ENCODE measurements at places on chromosomes 13 and 19.

DNA sequence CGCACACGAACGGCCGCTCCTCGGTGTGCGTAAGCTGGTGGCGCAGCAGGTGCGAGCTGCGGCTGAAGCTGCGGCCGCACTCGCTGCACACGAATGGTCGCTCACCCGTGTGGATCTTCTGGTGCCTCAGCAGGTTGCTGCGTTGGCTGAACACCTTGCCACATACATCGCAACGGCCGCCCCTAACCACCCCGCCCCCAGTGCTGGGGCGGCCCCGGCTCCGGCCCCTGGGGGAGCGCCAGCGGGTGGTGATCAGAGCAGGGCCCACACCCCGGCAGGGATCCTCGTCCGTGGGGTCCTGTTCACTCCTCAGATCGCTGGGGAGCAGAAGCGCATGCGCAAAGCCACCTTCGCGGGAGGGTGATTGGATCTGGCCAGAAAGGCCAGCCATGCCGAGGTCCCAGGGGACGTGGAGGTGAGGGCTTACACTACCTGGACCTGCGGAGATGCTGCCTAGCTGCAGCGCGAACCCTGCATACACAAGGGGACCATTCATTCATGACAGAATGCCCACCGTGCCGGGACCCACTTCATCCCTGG is 4.7 kb upstream of the UBE2M start:
- DNase-seq = no peak

- peak; percentile 5 for DNase-seq
Observed at GRCh38 chr13:95457294-95457693, 95.2 kb upstream of the CLDN10 start.

DNA sequence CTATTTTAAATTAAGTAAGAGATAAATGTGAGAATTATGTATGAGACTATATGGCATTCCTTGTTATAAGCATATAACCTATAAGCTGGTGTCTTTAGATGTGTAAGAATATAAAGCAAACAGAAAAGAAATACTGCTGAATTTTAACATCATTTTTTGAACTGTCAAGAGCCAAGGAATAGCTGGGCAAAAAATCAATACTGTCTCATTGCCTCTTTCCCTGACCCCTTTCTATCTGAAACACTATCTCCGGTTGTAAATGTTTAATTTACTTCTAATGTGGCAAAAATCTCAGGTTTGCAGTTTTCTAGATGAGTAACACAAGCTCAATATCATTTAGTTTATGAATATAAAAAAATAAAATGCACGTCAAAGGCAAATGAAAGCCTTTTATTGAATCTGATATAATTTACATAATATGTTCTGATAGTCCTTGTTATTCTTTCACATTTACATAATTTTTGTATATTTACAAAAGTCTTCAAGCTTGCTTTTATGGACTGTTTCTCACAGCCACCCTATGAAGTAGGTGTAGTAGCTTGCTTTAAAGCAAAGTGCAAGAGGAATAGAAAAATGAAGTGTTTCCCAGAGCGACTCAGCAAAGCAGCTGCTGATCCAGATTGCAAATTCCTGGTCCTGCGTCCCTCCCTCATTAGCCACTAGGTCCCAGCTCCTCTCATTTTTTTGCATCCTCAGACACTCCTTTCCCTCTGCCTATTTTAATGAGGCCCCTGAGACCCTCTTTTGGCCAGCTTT is 188.2 kb upstream of the RFC3 start:
- DNase-seq = no peak

- peak; percentile 42 for DNase-seq
Observed at GRCh38 chr19:16104722-16105121, 7.0 kb upstream of the RAB8A start.

GRCh38 chr19:29845574-29846176 is 33.9 kb downstream of the CCNE1 start:
- DNase-seq = peak; percentile 54

DNA sequence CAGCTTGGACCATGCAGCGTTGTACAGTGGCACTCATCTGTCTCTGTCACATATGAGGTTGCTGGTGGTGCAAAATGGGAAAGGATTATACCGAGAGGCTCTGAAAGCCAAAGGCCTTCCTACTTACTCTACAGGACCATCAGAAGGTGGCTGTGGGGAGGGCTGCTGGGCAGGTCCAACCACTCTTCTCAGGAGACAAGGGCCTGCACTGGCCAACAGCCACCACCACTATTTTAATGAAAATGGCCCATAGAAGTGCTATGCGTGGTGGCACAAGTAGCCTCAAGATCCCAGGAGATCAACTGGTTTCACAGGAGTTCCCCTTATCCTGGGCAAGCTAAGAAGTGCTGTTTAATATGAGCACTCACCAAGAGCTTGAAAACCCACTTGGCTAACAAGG is 52.3 kb downstream of the MRPL57 start:
- DNase-seq = no peak

DNA sequence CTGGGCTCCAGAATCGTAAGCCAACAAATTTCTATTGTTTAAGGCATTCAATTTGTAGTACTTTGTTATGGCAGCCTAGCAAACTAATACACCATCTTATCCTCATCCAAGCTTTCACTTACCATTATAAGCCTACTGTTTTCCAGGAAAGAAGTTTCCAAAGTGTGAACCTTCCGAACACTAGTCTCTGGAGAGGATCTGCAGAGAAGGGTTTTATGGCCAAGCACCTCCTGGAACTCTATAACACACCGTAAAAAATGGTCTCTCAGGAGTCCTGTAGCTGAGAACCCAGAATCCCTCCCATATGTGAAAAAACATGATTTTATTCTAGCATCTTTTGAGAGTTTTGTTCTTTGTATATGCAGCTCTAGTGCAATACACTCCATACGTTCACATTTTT is 142.1 kb downstream of the POSTN start:
- DNase-seq = no peak

- no peak for DNase-seq
Observed at GRCh38 chr13:106517109-106517847, 18.2 kb downstream of the EFNB2 start.

DNA sequence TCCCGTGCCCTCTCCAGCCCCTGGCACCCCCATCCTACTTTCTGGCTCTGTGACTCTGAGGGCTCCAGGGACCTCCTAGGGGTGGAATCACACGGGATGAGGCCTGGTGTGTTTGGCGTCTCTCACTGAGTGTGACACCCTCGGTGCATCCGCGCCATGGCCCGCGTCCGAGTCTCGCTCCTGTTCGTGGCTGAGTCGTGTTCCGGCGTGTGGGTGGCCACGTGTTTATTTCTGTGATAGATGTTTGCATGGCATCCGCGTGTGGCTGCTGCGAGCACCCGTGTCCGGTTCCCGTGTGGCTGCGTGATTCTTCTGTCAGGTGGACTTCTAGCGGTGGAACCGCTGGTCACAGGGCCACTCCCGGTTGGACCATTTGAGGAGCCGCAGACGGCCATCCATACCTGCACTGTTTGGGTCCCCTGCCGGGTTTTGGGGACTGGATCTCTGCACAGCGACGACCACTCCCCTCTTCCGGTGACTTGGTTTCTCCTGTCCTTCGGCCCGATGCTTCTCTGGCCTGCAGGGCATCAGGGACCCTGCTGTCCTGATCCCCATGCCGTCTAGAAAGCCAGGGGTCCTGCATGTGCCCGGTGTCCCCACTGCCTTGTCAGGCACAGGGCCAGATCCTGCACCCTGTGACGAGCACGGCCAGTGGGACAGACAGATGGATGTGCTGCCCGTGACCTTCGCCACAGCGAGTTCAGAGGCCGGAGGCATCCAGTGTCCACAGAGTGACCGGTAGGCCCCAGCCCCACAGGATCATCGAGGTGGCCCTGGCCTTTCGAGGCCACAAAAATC is 8.5 kb downstream of the CSNK1G2 start:
- DNase-seq = no peak

DNA sequence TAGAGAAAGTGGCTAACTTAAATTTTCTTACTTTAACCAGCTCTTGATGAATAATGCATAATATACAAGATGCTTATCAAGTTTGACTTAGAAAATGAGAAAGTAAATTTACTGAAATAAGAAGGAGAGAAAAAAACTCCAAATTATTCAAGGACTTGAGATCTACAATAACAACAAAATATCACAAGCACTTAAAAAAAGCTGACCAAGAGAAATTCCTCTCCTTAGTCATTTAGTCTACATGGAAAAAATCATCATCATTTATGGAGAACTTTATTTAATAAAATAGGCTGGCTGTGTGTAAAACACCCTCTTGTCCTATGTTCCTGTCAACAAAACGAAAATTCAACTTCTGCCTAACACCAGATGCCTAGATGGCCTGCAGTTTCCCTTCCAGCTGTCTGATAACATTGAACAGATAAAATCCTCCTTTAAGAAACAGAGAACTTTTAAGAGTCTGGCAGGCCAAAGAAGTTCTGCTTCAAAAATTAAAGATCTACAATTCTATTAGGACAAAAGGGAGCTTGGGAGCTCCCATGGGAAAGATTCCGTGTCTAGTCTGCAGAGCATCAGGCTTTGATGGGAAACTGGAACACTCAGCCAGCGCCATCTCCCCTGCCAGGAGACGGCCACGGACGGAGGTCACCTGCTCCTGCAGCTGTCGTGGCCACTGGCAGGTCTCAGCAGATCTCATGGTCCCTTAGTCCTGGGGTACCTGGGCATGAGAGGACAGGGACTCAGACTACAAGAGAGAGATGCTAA is 37.9 kb upstream of the ATP11A start:
- DNase-seq = no peak

- DNase-seq = no peak
Observed at GRCh38 chr19:46350758-46351159, 3.9 kb downstream of the PPP5C start.
